ENCODE measurements at places on chromosomes 1 and 21.
A peak's percentile ranks its signal among the peaks of the same experiment; 100 is the strongest.

GRCh38 chr1:234853906-234854644, 244.1 kb upstream of the IRF2BP2 start:
- DNase-seq, result no peak

GRCh38 chr1:204196068-204196795, at the start of gene KISS1:
KISS1 (minus strand) TSS chr1:204196491; CDS start chr1:204192876, 3,615 bp downstream.
- DNase-seq, result no peak

DNA sequence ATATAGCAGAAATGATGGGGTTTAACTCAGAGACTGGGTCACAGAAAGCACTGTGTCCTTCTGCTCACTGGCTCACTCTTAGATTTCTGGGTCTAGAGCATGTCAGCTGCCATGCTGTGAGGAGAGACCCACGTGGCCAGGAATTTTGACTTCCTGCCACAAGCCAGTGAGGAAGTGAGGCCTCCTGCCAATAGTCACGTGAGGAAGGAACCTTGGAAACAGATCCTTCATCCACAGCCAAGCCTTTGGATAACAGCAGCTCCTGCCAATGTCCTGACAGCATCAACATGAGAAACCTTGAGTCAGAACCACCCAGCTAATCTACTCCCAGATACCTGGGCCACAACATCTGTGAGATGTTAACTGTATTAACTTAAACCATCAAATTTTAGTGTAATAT, 114.5 kb upstream of the PLPPR5 start:
- DNase-seq, result no peak

DNA sequence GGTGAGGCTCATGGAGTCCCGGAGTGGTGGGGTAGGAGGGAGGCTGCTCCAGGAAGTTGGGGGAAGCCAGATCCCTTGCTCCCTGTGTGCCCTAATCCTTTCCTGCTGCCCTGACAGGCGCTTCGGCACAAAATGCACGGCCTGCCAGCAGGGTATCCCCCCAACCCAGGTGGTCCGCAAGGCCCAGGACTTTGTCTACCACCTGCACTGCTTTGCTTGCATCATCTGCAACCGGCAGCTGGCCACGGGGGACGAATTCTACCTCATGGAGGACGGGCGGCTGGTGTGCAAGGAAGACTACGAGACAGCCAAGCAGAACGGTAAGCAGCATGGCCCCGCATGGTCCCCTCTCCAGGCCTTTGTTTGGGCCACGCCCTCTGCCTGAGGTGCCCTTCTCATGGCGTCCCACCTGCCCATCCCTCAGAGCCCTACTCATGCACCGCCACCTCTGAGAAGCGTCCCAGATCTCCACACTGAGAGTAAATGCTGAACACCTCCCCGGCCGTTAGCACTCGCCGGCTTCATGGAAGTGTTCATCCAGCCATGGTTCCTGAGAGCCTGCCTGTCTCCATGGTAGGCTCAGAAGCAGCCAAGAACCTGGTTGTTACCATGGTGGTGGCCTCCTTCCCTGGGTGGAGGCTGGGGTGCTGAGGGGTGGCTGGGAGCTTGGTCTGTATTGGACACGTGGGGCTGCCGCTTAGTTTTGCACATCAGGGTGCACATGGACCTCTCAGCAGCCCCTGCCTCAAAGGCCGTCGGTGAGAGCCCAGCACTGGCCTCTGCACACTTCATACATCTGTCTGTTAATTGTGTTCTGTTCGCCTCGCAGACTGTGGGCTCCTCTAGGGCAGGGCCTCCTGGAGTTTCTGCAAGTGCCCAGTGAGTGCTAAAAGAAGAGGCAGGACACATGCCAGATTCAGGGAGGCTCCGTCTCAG, 36.5 kb downstream of the LHX4 start:
- no peak for DNase-seq

DNA sequence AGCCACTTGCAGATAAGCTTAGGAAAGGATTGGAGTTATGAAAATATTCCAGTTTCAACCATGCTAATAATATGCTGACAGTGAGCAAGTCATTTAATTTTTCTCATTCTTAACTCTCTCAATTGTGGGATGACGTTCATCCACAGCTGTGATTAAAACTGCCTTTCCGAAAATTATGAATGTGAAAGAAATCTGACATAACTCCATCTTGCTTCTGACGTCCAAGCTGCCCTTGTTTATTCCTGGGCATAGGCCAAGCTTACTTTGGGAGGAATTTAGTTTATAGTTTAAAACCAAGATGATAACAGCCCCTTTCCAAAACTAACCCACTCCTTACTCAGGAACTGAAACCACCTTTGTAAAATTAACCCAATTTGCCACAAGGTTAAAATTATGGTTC, 11.0 kb upstream of the RGS18 start:
- no peak for DNase-seq

GRCh38 chr1:46094471-46095005, 37.9 kb downstream of the PIK3R3 start:
- no peak for DNase-seq

GRCh38 chr1:150309758-150310508, 11.4 kb upstream of the PRPF3 start:
- no peak for DNase-seq

DNA sequence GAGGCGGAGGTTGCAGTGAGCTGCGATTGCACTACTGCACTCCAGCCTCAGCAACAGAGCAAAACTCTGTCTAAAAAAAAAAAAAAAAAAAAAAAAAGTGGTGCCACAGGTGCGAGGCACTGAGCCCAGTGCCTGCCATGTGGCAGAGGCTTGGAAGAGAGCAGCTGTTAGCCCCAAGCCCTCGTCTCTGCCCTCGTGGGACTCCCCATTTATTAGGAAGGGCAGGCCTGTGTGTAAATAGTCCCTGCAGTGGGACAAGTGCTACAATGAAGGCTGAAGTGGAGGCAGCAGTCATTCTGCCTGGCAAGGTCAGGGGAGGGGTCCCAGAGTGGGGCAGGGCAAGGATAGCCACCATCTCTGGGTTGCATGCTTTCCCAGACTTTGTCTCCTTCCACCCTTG, 6.5 kb downstream of the RPS6KA1 start:
- DNase-seq, result no peak

- DNase-seq, result no peak
Measured at GRCh38 chr1:197911111-197911856, 5.9 kb upstream of the LHX9 start.

GRCh38 chr1:191662746-191663145, 495.5 kb upstream of the RGS18 start:
- DNase-seq, result no peak

DNA sequence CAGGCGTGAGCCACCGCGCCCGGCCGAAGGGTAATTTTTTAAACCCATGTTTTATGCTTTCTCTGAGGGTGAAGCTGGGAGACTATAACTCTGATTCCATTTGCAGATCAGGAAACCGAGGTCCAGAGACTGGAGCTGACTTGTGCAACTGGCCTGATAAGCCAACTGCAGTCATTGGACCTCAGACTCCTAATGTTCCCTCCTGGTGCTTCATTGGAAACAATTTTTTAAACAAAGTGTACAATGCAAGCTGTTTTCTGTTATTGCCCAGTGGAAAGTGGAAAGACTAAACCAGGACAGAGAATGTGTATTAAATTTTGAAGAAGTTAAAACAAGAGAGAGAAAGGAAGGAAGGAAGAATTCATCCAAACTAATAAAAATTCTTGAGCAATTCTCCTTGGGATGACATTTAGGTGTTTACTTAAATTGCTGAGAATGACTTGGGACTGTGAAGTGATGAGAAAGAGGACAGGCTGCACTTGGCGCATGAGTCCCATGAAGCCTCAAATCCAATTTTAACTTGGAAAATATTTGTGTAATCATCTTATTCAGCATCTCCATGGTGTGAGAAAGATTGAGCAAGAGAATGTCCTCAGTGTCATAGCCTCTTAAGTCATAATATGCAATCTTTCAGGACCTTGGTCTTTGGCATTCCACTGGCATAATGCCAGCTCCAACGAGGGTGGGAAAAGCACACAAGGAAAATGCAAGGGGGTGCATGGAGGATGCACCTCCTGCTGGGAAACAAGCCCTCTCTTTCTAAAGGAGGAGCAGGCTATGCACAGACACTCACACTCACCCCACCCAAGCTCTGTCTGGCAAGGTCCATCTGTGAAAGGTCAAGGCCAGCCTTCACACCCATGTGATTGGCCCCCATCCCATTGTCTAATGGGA, 342.0 kb downstream of the SIPA1L2 start:
- DNase-seq, result no peak

DNA sequence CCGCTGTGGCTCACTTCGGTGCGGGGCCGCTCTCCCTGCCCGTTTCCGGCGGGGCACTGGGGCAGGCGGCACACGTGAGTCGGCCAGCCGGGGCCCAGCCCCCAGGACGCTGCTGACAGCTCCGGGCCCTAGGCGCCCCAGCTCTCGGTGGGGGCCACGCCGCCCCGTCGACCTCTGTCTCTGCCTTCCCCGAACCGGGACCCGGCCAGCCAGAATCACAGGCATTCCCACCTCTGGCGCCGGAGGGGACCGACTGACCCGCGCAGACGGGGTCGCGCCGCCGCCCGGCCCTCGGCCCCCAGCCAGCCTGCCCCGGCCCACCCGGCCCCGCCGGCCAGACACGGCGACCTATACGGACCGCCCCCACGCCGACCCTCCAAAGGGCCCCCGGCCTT, 755 bp downstream of the SCMH1 start:
- DNase-seq, result no peak

DNA sequence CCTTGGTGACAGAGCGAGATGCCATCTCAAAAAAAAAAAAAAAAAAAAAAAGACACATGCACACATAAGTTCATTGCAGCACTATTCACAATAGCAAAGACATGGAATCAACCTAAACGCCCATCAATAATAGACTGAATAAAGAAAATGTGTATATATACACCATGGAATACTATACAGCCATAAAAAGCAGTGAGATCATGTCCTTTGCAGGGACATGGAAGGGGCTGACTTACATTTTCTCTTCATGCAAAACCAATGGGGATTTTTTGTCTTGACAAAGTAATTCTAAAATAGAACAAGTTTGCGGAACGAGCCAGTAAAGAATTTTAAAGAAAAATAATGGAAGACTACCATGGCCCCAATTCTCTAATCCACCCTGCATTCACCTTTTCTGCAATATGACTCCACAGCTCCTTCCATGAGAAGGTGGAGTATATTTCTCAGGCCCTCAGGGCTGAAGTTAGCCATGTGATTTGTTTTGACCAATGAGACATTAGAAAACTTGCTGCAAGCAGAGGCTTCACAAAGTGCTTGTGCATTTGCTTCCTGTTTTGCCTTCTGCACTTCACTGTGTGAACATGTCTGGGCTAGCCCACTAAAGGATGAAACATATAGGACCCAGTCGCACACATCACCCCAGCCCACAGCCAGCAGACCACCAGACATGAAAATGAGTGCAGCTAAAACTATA, 78.8 kb upstream of the NR5A2 start:
- DNase-seq, result no peak

DNA sequence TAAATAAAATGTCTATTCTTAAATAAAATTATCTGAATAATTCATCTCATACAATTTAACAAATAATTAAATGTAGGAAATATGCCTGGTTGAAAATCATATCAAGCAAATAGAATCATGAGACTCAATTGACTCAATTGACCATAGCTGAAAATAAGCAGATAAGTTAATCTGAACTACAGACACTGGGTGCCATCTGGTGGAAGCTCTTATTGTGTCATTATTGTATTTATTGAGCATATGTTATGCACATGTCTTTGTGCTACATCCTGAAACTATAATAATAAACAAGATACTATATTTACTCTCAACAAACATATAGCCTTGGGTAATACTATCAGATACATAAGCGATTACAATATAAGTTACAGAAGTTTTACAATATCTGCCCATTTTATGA, 41.0 kb downstream of the BRINP3 start:
- peak; percentile 3 for DNase-seq

DNA sequence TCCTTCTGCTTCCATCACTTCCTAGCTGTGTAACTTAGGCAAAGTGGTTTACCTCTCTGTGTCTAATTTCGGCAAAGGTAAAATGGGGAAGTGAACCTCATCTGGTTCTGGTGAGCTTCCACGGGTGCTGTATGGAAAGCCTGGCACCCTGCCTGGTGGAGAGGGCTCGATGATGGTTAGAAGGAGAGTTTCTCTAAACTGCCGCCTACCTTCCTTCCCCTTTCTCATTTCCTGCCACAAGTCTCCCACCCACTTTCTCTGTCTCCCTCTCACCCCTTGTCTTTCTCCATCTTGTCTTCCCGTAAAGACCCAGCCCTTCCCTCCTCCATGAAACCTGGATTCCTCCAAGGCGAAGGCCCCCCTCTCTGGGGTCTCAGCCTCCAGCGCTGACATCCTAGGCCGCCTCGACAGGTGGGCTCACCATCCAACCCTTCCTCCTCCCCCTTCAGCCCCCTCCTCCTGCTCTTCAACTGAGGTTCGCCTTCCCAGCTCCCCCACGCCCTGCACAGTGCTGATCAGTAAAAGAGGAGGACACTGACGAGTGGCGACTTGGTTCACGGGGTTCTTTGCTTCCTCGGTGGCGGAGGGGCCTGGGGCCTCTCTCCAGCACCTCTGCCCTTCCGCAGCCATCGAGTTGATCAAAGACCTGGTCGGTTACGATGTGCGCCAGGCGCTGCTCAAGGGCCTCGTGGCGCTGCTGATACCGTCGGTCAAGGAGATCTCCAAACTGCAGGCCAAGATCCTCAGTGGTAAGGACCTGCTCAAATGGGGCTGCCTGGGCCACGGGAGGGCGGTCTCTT, 7.3 kb downstream of the RNU5D-1 start:
- DNase-seq, result no peak

GRCh38 chr1:240946926-240947325, 335.0 kb upstream of the GREM2 start:
- DNase-seq, result peak; percentile 47

GRCh38 chr1:164524810-164525209, 34.2 kb upstream of the PBX1 start:
- DNase-seq, result no peak

- no peak for DNase-seq
Measured at GRCh38 chr1:12201352-12202189, 28.3 kb upstream of the VPS13D start.

DNA sequence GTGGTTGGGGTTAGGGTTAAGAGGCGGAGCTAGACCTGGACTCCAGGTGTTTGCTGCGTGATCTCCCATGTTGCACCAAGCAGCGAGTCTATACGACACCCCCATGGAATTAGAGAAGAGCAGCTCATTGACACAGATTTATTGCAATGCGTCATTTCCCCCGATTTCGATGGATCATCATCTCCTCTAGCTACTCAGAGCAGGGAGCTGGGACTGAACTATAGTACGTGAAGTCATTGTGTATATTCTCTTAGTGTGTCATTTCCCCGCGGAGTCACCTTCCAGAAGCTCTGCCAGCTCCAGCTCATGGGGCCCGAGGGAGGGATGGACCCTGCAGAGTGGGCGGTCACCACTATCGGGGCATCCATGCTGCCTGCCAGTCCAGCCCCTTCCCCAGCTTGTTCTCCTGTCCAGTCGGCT, 7.5 kb upstream of the C2CD2 start:
- no peak for DNase-seq

DNA sequence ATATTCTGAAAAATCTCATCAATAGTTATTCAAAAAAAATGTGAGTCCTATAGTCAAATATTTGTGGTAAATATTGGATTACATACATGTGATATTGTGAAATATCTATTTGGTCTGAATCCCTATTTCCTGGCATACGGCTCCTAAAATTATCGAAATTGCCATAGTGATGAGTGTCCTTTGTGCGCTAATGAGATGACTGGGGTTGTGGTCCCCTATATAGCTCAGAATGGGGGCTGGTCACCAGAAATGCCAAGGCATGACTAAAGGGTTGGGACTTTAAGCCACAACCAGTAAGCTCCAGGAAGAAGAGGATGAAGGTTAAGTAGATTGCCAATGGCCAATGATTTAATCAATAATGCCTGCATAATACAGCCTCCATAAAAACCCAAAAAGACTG, 610.2 kb upstream of the CHRM3 start:
- DNase-seq, result no peak

All from brain microvascular endothelial cell (primary cell).